ENCODE measurements at places on chromosomes 13 and 19.

GRCh38 chr19:41958367-41959055 is 610 bp downstream of the RABAC1 start:
- peak; percentile 69 for DNase-seq

DNA sequence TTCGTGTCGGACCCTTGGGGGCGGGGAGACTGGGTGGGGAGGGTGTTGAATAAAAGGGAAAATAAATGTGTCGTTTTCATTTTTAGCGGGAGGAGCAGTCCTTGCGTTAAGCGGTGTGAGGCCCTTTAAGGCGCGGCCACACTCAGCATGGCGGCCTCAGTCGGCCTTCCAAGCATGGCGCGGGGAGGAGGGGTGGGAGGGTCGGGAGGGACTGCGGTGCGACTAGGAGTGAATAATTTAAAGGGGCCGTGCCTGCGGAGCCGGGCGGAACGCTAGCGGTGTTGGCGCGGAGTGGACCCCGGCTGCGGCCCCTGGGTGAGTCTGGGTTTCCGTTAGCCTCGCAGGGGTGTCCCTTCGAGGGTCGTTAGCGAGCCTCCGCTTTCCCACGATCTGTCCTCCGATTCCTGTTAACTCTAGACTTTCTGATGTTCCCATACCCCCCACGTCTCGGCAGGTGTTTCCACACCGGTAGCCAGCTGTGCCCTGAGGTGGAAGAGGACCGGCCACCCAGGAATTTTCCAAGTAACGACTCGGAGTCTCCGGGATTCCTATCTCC is 1.5 kb upstream of the PNPLA6 start:
- peak; percentile 70 for DNase-seq

DNA sequence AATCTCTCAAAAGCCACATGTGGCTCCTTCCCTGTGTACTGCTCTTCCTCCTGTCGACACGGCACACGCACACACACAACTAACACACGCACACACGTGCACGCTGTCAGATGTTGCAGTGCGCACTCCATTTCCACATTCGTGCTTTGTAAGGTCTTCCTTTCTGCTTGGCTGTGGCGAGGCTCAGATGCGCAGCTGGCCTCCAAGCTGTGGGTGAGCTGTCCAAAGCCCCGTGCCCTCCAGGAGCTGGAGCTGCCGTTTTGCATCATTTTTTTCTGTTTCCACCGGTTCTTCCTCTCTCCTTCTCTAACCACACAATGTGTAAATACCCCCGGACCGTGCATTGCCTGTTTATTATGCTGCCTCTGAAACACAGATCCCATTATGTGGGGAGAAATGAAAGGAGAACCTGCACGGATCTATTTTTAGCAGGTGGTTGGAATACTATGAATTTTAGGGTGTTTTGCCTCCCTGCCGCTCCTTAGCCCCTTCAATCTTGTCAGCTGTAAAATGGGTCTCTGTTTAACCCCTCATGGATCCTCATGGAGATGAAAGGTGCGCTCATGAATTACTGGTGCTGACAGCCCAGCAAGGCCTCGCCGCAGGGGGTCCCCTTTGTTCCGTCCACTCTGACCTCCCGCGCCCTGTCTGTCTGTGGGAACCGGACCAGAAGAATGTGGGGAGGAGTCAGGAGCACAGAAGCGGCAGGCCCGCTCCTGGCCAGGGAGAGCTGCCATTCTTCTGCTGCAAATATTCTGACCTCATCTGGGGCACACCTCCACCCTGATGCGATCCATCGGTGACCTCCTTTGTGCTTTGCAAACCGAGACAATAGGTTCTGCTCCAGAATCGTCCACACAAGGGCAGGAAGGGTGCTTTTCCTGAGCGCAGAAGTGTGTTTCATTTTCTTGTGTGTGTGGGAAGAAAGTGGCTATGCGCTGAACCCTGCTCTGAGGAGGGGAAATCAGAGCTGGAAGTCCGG is 137.7 kb downstream of the SOX1 start:
- DNase-seq = no peak

- DNase-seq = no peak
These were observed at the start of gene GZMM for GRCh38 chr19:543910-544608. Gene GZMM (plus strand): TSS chr19:544053. CDS start chr19:544072, 19 bp downstream.

DNA sequence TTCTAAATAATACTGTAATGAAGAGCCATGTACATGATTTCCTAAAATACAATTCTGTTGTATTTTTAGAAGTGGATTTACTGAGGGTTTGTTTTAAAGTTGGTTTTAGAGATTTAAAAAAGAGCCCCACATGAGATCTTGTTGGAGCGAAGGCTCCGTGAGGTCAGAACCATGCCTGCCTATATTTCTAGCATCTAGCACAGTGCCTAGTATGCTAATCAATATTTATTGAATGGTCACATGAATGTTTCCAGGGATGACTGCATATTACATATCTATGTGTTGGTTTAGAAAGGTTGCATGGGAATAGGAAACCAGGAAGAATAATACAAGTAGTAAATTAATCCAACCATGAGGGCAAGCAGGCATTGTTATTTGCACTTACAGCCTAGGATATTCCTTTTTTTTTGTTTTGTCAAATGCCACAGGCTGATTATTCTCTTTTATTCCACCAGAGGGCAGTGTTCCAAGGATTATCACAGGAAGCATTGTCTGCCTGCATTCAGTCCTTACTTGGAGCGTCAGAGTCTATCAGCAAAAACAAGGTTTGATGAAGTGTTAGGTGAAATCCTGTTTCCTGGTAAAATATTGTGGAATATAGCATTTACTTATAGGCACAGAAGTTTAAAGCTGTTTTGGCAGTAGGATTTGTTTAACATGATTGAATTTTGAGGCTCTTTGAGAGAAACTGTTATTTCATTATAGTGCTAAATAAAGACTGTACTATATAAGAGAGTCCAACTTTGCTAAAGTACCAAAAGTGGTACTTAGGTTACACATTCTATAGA is 46.8 kb downstream of the COG3 start:
- peak; percentile 70 for DNase-seq

GRCh38 chr13:110054041-110054440 is 252.9 kb downstream of the COL4A1 start:
- no peak for DNase-seq

GRCh38 chr19:56960959-56961543 is 120.5 kb upstream of the PEG3 start:
- DNase-seq = no peak

DNA sequence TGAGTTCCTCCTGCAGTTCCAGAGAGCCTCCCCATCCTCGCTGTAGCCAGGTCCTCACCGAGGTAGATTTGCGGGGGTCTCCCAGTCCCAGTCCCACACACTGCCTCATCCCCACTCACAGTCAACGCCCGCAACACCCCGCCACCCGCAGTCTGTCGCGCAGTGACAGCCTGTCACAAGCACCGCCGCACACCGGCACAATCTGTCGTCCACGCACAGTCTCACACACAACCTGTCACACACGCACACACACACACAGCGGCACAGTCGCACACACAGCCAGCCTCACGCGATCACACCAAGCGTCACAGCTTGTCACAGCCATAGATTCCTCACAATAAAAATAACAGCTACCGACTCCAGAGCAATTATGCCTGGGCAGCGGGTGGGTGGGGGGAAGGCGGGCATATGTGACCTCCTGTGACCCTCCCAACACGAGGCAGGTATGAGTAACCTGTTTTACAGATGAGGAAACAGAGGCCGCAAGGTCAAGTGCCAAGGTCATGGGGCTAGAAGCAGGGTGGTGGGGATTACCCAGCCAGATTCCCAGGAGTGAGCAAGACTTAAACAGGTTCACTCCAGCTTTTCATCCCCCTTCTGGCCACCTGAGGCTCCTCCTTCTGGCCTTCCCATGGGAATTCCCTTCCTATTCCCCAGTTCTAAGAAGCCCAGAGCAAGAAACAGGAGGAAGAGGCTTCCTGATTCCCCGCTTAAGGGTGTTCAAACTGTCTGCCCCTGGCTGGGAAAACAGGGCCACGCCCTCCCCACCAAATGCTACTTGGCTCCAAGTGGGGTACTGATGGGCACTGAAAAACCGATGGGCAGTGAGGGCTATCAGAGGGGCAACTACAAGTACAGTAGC is 13.9 kb downstream of the NFIX start:
- DNase-seq = no peak

GRCh38 chr13:108948251-108948671 is 318.9 kb downstream of the MYO16 start:
- no peak for DNase-seq

DNA sequence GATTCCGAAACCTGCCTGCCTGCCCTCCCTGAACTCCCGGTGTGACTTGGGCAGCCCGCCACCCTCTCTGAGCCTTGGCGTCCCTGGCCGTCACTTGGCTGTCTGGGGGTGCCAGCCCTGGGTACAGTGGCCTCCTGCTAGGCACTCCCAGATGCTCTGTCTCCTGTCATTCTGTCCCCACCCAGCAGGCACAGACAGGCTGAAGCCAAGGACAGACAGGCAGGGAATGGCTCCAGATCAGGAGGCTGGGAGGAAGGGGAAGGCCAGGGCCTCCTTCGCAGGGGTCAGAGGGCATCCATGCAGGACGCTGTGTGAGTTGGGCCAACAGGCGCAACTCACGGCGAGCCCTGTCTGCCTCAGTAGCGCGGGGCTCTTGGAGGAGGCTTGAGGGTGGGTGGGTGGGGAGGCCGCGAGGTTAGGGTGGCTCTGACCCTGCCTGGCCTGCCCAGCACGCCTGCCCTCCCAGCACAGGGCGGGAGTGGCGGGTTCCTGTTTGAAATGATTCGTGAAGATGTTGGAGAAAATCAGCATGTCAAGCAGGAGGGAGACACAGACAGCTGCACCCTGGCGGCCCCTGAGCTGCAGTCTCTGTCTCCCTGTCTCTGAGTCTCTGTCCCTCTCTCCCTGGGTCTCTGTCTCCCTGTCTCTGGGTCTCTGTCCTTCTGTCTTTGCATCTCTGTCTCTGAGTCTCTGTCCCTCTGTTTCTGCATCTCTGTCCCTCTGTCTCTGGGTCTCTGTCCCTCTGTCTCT is 19.7 kb downstream of the KLHL26 start:
- no peak for DNase-seq

GRCh38 chr19:50778906-50779430 is 8.7 kb downstream of the GPR32 start:
- DNase-seq = no peak

- DNase-seq = no peak
These were observed 451.5 kb upstream of the MIR17HG start for GRCh38 chr13:90896002-90896401.

DNA sequence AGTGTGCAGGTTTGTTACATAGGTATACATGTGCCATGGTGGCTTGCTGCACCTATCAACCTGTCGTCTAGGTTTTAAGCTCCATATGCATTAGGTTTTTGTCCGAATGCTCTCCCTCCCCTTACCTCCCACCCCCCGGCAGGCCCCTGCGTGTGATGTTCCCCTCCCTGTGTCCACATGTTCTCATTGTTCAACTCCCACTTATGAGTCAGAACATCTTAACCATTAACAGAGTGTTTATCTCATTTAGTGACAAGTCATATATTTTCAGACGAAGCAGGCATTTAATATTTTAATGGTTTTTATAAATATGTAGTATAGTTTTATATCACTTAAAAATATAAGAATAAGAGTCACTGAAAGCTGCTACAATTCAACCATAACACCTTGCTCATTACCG is 780.5 kb upstream of the ARGLU1 start:
- DNase-seq = no peak

DNA sequence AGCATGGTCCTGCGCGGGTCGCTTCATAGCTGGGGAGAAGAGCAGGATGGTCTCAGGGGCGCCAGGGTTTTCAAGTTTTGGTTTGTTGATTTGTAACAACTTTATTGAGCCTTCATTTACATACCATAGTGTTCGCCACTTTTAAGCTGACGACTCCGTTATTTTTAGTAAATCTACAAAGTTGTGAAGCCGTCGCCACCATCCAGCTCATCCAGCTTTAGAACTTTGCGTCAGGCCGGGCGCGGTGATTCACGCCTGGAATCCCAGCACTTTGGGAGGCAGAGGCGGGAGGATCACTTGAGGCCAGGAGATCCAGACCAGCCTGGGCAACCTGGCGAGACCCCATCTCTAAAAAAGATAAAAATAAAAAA is 404 bp downstream of the C19orf44 start:
- DNase-seq = no peak

DNA sequence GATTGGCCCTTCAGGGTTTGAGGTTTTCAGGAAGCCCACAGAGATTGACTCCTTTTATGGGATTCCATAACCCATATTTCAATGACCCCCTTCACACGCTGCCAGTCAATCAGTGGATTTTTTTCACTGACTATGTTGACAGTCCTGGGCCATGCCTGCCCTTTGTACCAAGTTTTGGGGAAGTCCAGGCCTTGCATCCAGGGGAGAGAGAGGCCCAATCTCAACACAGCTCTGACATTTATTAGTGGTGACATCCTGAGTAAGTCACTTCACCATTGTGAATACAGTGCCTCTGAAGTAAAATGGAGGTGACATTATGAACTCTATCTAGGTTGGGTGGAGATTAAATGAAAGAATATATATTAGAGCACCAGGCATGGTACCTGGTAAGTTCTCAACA is 181.1 kb downstream of the NUFIP1 start:
- no peak for DNase-seq

DNA sequence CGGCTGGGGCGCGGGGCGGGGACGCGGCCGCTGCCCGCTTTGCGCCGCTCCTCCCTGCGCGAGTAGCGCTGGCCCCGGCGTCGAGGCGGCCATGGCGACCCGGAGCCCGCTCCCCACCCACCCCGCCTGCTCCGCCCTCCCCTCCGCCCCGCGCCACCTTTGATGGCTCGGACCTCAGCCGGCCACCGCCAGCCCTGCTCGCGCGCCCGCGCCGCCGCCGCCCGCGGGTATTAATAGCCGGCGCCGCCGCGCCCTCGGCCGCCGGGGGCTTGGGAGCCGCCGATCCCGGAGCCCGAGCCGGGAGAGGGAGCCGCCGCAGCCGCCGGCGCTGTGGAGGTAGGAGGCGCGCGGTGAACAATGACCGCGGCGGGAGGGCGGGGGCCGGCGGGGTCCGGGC is 261 bp downstream of the FARP1 start:
- peak; percentile 81 for DNase-seq

- no peak for DNase-seq
These were observed 129.1 kb downstream of the TM9SF2 start for GRCh38 chr13:99630269-99630898.

GRCh38 chr19:33163481-33163880 is 30.6 kb upstream of the LRP3 start:
- no peak for DNase-seq

- no peak for DNase-seq
These were observed 24.6 kb downstream of the DNM2 start for GRCh38 chr19:10742476-10742875.

- DNase-seq = no peak
These were observed 5.3 kb downstream of the ARHGEF7 start for GRCh38 chr13:111120422-111120821.

GRCh38 chr13:113843063-113843654 is 20.7 kb downstream of the GAS6 start:
- no peak for DNase-seq

Data from NCI-H1930 (cell line).